Mesendoderm (in vitro differentiated cells): ENCODE measurements at places on chromosomes 5 and 9.

DNA sequence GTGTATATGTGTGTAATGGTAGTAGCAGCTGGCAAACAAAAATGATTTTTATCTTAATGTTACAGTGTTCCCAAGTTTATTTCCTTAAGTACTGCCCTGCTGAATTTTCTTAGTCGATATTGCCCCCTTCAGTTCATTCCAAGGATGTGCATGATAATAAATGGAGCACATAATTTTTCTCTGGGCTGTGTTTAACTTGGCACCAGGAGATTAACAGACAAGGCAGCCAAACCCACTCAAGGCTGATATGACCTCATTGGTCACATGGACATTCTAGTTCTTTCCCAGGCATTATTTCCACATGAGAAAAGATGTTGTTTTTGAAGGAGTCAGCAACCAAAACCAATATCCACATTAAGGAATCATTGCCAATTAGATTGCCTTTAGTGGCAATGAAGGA lies 61.8 kb downstream of the COX7C start:
- no peak overlapping the region for H3K27ac ChIP-seq
- DNase-seq, result peak; percentile 55
- no peak overlapping the region for H3K4me3 ChIP-seq
- no peaks in the 10 kb centered on the region for H3K36me3 ChIP-seq
- H3K4me1 ChIP-seq, result no peaks in the 10 kb centered on the region
- H3K27me3 ChIP-seq, result no peaks in the 10 kb centered on the region

DNA sequence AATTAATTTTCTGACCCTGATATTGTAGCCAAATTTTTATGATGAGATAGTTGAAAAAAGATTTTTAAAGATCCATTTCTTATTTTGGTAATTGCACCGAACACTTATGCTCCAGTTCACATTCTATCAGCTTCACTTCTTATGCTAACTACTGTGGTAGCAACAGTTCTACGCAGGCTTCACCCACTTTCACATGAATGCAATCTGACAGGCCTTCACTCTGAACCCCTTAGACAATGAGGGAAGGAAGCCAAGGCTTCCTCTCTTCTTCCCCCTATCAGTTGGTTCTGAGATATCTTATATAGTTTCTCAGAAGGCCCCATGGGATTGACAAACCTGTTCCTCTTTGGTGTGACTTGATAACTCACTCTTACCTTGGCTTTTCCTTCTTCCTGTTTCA lies 185.8 kb downstream of the CETN3 start:
- H3K27me3 ChIP-seq, result no peaks in the 10 kb centered on the region
- no peaks in the 10 kb centered on the region for H3K4me1 ChIP-seq
- H3K4me3 ChIP-seq, result no peak overlapping the region
- no peak overlapping the region for H3K27ac ChIP-seq
- no peak for DNase-seq
- no peaks in the 10 kb centered on the region for H3K36me3 ChIP-seq

GRCh38 chr5:128470663-128471062 lies 67.4 kb downstream of the FBN2 start:
- no peak for DNase-seq
- H3K27ac ChIP-seq, result no peak overlapping the region
- H3K27me3 ChIP-seq, result no peaks in the 10 kb centered on the region
- no peaks in the 10 kb centered on the region for H3K36me3 ChIP-seq
- H3K4me1 ChIP-seq, result peaks cover 2% of the 10 kb centered on the region

DNA sequence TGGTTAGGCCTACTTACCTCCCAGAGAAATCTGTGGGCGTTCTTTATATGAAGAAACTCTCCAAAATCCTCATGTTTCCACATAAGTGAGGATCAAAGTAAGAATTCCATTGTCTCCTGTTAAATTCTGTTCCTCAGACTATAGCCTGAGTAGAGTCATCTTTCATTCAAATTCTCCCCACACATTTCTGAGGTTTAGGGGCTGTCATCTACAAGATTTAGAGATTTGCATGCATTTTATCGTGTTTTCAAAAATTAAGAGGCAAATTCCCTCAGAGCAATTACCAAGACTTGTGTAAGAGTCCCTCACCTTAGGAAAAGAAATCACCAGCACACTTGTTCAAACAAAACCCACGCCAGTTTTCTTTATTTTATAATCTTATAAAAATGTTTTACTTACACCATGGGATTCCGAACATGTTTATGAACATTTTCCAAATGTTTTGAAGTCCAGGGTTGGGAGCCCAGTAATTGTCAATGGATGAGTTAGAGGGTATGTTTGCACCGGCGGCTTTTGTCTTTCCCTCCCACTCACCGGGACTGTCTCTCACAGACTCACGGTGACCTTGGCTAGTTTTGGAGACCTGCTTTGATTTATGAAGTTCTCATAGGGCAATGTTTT lies 367.6 kb downstream of the ENC1 start:
- H3K27ac ChIP-seq, result peak overlapping the region; percentile 28
- H3K4me1 ChIP-seq, result peaks cover 6% of the 10 kb centered on the region
- H3K27me3 ChIP-seq, result no peaks in the 10 kb centered on the region
- no peak overlapping the region for H3K4me3 ChIP-seq

- H3K4me3 ChIP-seq, result no peak overlapping the region
- H3K4me1 ChIP-seq, result no peaks in the 10 kb centered on the region
- peaks cover 4% of the 10 kb centered on the region for H3K36me3 ChIP-seq
- no peak for DNase-seq
- H3K27me3 ChIP-seq, result no peaks in the 10 kb centered on the region
These were observed 22.0 kb upstream of the MAPK9 start for GRCh38 chr5:180313677-180314505.

- no peak for DNase-seq
- no peak overlapping the region for H3K4me3 ChIP-seq
- no peaks in the 10 kb centered on the region for H3K27me3 ChIP-seq
- H3K4me1 ChIP-seq, result no peaks in the 10 kb centered on the region
- no peaks in the 10 kb centered on the region for H3K36me3 ChIP-seq
These were observed 145.3 kb downstream of the PLK2 start for GRCh38 chr5:58314356-58315210.

GRCh38 chr9:87578625-87579024 lies 81.0 kb downstream of the DAPK1 start:
- H3K27me3 ChIP-seq, result no peaks in the 10 kb centered on the region
- no peak overlapping the region for H3K27ac ChIP-seq
- H3K36me3 ChIP-seq, result no peaks in the 10 kb centered on the region
- peaks cover 10% of the 10 kb centered on the region for H3K4me1 ChIP-seq
- DNase-seq, result peak; percentile 63

- peak; percentile 52 for DNase-seq
- no peak overlapping the region for H3K4me3 ChIP-seq
- H3K36me3 ChIP-seq, result no peaks in the 10 kb centered on the region
- no peaks in the 10 kb centered on the region for H3K27me3 ChIP-seq
These were observed 63.6 kb upstream of the SLC28A3 start for GRCh38 chr9:84404095-84404686.

DNA sequence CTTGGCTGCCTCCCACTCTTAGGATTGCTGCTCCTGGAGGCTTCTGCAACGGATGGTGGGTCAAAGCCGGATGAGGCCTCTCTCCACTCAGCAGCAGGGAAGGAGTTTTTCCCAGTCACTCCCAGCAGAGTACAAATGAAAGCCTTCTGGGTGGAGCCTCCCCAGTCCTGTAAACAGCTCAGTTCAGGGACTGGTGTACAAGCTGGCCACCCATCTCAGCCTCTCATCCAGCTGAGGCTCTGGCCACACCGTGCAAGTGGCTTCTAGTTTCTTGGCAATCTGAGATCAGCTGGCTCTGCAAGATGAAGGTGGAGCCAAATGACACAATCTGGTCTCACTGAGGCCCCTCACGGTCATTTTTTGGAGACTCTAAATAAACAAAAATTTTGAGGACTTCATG lies 10.0 kb downstream of the GPX3 start:
- peaks cover 2% of the 10 kb centered on the region for H3K36me3 ChIP-seq
- no peak overlapping the region for H3K27ac ChIP-seq
- no peak overlapping the region for H3K4me3 ChIP-seq
- no peak for DNase-seq
- H3K27me3 ChIP-seq, result no peaks in the 10 kb centered on the region

DNA sequence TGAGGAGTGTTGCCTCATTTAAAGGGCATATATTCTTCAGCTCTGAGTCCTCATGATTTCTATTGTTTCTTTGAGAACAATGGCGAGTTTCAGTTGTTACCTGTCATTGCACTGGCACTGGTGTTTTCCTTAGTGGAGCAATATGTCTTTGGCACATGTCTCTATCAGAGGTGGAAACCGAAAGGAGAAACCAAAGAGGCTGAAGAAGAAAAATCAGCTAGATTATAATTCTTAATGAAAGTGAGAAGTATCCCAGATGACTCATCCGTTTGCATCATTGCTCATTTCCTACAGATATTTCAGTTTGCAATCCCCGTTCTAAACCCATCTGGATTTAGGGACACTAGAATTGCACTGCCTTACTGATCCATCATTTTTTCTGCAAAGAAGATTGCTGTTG lies 324.6 kb downstream of the TMEM232 start:
- H3K36me3 ChIP-seq, result no peaks in the 10 kb centered on the region
- H3K27me3 ChIP-seq, result no peaks in the 10 kb centered on the region
- DNase-seq, result no peak
- H3K4me3 ChIP-seq, result no peak overlapping the region
- H3K4me1 ChIP-seq, result no peaks in the 10 kb centered on the region

- H3K27me3 ChIP-seq, result no peaks in the 10 kb centered on the region
- H3K36me3 ChIP-seq, result no peaks in the 10 kb centered on the region
- no peak overlapping the region for H3K27ac ChIP-seq
These were observed 27.9 kb downstream of the TRIO start for GRCh38 chr5:14171046-14171445.

DNA sequence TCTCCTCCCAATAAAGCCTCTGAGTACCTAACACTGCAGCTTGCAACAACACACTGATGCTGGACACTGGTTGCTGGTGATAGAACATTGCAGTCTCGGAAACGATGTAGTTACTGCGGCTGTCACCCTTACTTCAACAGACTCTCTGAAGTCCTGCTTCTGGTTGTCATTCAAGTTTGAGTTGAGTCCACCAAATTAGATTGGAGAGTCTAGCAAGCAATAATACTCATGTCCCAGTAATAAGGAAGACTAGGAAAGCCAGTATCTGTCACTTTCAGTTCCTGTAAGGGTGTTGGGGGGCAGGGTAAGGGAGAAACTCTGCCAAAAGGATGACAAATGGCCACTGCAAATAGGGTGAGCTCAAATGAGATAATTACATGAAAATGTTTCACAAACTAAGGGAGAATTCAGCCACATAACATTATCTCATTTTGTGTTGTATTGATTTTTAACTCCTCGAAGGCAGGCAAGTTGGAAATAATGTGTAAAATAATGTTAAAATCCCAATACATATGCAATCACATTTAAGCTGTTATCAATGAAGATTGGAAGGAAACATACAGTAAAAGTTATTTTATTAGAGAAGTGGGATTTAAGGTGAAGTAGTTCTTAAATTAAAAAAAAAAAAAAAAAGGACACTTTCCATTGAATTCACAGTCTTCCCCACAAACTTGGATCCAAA lies 849 bp upstream of the IFT74 start:
- no peaks in the 10 kb centered on the region for H3K36me3 ChIP-seq
- no peaks in the 10 kb centered on the region for H3K27me3 ChIP-seq
- no peak overlapping the region for H3K27ac ChIP-seq
- H3K4me1 ChIP-seq, result no peaks in the 10 kb centered on the region
- peak; percentile 31 for DNase-seq
- peak overlapping the region; percentile 69 for H3K4me3 ChIP-seq

GRCh38 chr5:107670932-107671741 lies at the start of gene EFNA5:
Gene EFNA5, minus strand, starts transcription at chr5:107670937.
- peak within 1 kb of the TSS; percentile 94 for H3K27ac ChIP-seq
- H3K36me3 ChIP-seq, result no peaks in the 10 kb centered on the region
- peak within 1 kb of the TSS; percentile 63 for H3K4me3 ChIP-seq
- H3K4me1 ChIP-seq, result no peaks in the 10 kb centered on the region
- no peaks in the 10 kb centered on the region for H3K27me3 ChIP-seq
- DNase-seq, result peak; percentile 81

DNA sequence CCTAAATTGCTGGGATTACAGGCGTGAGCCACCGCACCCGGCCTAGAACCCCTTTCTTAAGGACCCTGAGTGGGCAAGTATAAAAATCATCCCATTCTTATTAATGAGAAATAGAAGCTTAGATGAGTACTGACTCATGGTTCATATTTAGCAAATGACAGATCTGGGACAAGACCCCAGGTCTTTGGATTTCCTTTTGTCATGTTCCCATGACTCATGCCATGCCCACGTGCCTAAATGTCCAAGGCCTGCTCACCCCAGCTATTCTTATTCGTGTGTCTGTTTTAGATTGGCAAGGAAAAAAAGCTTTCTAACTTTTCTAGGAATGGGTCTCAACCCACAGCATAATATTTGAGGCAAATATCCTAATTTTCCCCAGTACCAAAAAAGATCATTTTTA lies 57.7 kb upstream of the RPS23 start:
- H3K27me3 ChIP-seq, result no peaks in the 10 kb centered on the region
- H3K4me1 ChIP-seq, result no peaks in the 10 kb centered on the region
- no peaks in the 10 kb centered on the region for H3K36me3 ChIP-seq
- H3K27ac ChIP-seq, result no peak overlapping the region
- no peak overlapping the region for H3K4me3 ChIP-seq

GRCh38 chr9:3857673-3858072 lies 331.9 kb upstream of the RFX3 start:
- no peak overlapping the region for H3K27ac ChIP-seq
- no peaks in the 10 kb centered on the region for H3K36me3 ChIP-seq
- no peaks in the 10 kb centered on the region for H3K27me3 ChIP-seq
- DNase-seq, result no peak
- no peaks in the 10 kb centered on the region for H3K4me1 ChIP-seq

GRCh38 chr9:124210697-124211096 lies 47.1 kb upstream of the NEK6 start:
- no peaks in the 10 kb centered on the region for H3K27me3 ChIP-seq
- no peak for DNase-seq
- H3K4me1 ChIP-seq, result no peaks in the 10 kb centered on the region
- H3K36me3 ChIP-seq, result no peaks in the 10 kb centered on the region
- no peak overlapping the region for H3K27ac ChIP-seq

DNA sequence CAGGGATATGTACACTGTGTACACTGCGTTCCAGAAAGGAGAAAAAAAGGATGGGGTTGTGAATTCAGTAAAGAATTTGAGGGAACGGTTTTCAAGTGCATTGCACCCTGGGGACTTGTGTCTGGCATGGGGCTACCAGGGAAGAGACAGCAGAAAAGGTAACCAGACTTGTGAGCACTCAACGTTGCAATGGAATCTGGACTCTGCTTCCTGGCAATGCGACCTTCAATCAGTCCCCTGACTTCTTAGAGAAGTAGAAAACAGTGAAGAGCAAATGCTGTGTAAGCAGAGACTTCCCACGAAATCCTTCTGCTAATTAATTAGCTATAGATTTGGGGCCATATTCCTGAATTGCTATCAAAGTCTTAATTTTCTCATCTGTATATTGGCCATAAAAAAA lies 36.3 kb downstream of the MACIR start:
- no peak overlapping the region for H3K4me3 ChIP-seq
- no peaks in the 10 kb centered on the region for H3K4me1 ChIP-seq
- H3K36me3 ChIP-seq, result no peaks in the 10 kb centered on the region
- H3K27me3 ChIP-seq, result no peaks in the 10 kb centered on the region

DNA sequence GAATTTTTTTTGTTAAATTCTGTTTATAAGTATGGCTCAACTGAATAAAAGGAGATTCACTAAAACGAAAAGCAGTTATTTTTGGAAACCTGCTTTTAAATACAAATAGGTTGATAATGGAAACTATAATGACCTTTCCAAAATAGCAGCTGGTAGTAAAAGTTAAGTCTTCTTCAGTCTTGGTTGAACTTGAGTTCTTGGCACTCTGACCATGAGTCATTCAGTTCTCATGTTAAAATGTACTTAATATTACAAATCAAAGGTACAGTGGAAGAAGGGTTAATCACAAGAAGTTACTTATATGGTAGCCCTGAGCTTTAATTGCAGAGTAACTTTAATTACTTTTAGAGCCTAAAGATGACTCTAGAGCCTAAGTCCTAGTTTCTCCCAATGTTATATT lies 62.1 kb downstream of the KLF9 start:
- H3K4me1 ChIP-seq, result no peaks in the 10 kb centered on the region
- no peak overlapping the region for H3K4me3 ChIP-seq
- DNase-seq, result no peak
- H3K36me3 ChIP-seq, result no peaks in the 10 kb centered on the region
- H3K27ac ChIP-seq, result no peak overlapping the region
